ENCODE measurements at places on chromosomes 2 and 18.

DNA sequence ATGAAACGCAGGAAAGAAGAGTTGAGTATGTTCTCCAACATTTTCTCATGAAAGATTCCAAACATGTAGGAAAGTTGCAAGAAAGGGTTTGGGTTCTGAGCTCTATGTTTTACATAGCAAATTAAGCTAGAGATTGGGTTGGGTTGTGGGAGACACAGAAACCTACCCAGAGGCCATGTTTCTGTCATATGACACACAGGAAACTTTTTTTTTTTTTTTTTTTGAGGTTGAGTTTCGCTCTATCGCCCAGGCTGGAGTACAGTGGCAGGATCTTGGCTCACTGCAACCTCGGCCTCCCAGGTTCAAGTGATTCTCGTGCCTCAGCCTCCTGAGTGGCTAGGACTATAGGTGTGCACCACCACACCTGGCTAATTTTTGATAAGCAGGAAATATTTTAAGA lies 57.6 kb downstream of the DOCK10 start:
- no peak for DNase-seq

DNA sequence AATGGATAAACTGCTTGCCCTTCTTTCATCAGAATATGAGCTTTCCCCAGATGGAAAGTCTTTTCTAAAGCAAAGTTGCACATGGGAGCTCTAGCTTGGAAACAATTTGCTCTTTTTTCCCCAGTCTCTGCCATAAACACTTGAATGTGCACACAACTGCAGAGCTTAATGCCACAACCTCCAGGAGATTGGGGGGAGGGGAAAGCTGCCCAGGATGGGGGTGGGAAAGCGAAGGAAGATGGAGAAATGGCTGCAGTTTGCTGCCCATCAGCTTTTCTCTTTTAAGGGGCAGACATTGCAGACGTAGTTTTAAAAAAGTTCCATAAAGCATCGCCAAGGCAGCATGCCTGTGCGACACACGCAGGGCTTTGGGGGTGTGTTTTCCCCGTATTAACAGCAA lies 1.5 kb downstream of the ACKR3 start:
- no peak for DNase-seq

GRCh38 chr2:128320906-128321771 lies 2.5 kb upstream of the HS6ST1 start:
- DNase-seq, result no peak

GRCh38 chr2:197159661-197160211 lies 150.8 kb downstream of the ANKRD44 start:
- no peak for DNase-seq

GRCh38 chr2:47359375-47359868 lies 43.5 kb upstream of the MSH2 start:
- DNase-seq, result no peak

DNA sequence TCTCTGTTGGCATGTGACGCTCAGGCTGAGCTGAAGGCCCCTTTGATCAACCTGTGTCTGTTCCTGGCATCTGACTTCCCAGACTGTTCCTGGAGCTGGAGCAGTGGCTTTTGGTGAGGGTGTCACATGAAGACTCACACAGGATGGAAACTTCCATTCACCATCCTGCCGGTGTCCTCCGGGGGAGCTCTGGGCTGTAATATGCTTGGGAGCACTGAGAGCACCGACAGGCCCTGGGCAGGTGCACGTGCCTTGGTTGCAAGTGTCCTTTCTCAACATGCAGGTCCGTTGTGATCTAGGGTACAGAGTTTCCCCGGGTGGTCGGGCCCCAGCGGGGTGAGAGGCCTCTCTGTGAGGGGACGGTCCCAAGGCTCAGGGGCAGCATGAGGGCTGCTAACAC lies 24.8 kb upstream of the GBX2 start:
- no peak for DNase-seq

Measured in NCI-H1105 (cell line).